Uterus (tissue), 4 donors: ENCODE measurements at places on chromosomes 4 and X.

GRCh38 chr4:142379277-142380051, 466.6 kb downstream of the INPP4B start:
- DNase-seq, result no peak
- H3K27ac ChIP-seq, result no peak overlapping the region
- no peak overlapping the region for H3K4me3 ChIP-seq
- no peaks in the 10 kb centered on the region for H3K27me3 ChIP-seq

- no peaks in the 10 kb centered on the region for H3K36me3 ChIP-seq
- H3K27ac ChIP-seq, result no peak overlapping the region
- no peaks in the 10 kb centered on the region for H3K27me3 ChIP-seq
- no peak for DNase-seq
- H3K4me3 ChIP-seq, result no peak overlapping the region
- H3K4me1 ChIP-seq, result no peaks in the 10 kb centered on the region
Measured at GRCh38 chrX:139429913-139430312, 100.6 kb upstream of the F9 start.

GRCh38 chrX:75118296-75118695, 37.8 kb downstream of the ABCB7 start:
- H3K36me3 ChIP-seq, result no peaks in the 10 kb centered on the region
- no peaks in the 10 kb centered on the region for H3K4me1 ChIP-seq
- no peak for DNase-seq
- no peak overlapping the region for H3K4me3 ChIP-seq
- H3K27ac ChIP-seq, result no peak overlapping the region

GRCh38 chr4:2048831-2049230, 10.3 kb upstream of the NAT8L start:
- H3K27ac ChIP-seq, result no peak overlapping the region
- no peak for DNase-seq
- H3K27me3 ChIP-seq, result no peaks in the 10 kb centered on the region
- H3K4me3 ChIP-seq, result no peak overlapping the region
- no peaks in the 10 kb centered on the region for H3K4me1 ChIP-seq

DNA sequence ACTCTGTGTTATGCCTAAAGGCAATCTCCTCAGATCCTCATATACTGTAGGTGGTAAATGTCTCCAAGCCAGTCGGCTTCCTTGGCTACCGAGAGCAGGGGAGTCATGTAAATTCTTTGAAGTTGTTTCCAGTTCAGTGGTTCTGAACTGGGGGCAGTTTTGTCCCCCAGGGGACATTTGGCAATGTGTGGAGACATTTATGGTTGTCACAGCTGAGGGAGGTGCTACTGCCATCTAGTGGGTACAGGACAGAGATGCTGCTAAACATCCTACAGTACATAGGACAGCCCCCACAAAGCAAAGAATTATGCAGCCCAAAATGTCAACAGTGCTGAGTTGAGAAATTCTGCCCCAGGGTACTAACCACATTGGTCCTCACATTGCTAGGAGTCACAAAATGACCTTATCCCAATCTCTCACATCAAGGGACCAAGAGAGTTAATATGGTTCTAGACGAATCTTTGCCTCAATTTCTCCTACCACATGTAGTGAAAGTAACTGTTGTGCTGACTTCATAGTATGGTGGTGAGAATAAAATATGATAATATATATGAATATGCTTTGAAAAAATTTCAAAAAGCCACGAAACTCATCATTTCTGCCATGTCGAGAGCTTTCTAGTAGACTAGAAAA, 104.4 kb upstream of the ARHGAP24 start:
- H3K27me3 ChIP-seq, result no peaks in the 10 kb centered on the region
- no peak overlapping the region for H3K27ac ChIP-seq
- H3K4me3 ChIP-seq, result no peak overlapping the region
- DNase-seq, result no peak

DNA sequence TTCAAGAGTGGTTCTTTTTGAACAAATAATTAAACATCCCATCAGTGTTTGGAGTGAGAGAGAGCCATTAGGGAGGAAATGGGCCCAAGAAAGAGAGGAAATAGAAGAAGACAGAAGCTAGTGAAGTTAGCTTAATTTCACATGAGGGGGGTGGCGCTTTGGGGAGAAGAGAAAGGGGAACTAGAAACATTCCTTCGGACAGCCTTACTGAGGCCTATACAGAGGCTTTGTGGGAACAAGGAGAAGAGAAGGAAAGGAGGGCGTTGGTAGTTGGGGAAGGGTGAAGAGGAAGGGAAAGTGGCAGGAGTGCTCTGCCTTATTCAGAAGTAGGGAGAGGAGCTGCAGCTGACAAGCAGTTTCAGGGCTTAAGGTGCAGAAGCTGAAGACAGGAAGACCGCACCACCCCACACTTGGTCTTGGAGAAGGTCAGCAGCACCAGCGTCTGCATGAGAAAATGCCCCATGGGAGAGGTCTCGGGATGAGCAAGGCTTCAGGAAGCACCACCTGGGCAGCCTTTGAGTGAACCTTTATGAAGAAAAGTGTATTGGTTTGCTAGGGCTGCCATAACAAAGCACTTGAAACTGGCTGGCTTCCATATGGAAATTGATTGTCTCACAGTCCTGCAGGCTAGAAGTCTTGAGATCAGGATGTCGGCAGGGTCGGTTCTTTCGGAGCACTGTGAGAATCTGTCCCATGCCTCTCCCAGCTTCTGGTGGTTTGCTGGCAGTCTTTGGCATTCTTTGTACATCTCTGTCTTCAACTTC, 85.1 kb downstream of the KIT start:
- H3K4me1 ChIP-seq, result no peaks in the 10 kb centered on the region
- DNase-seq, result no peak
- no peak overlapping the region for H3K4me3 ChIP-seq

- H3K4me3 ChIP-seq, result no peak overlapping the region
- no peaks in the 10 kb centered on the region for H3K4me1 ChIP-seq
- H3K27me3 ChIP-seq, result no peaks in the 10 kb centered on the region
- H3K27ac ChIP-seq, result no peak overlapping the region
- no peaks in the 10 kb centered on the region for H3K36me3 ChIP-seq
- no peak for DNase-seq
Measured at GRCh38 chr4:1315836-1316536, 26.3 kb downstream of the MAEA start.

DNA sequence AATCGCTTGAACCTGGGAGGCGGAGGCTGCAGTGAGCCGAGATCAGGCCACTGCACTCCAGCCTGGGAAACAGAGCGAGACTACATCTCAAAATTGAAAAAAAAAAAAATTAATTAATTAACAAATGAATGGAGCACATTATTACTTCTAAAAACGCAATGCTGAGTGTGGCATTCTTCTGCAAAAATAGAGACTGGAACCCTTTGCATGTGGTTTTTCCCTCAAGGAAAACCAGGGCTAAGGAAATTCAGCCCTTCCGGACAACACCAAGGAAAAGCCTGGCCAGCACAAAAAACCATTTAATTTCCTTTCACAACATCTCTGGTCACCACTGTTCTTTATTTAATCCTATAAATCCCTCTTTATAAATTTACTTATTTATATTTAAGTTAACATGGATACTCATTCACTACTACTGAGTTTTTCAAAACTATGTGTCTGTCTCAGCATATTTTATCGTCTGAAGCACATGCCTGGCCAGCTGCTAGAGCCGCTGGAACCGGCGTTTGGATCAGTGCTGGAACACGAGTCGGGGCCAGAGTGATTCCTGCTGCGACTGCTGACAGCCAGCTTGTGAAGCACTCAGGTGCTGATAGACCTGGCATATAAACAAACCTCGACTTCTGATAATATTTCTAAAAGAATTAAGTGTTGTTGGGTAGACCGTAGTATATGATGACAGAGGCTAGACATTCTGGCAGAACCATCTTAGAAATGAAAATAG, 84.5 kb upstream of the WWC2 start:
- DNase-seq, result no peak
- H3K27ac ChIP-seq, result no peak overlapping the region
- no peak overlapping the region for H3K4me3 ChIP-seq
- H3K36me3 ChIP-seq, result no peaks in the 10 kb centered on the region
- no peaks in the 10 kb centered on the region for H3K4me1 ChIP-seq
- no peaks in the 10 kb centered on the region for H3K27me3 ChIP-seq

GRCh38 chrX:153561337-153561736, 37.6 kb downstream of the CCNQ start:
- H3K36me3 ChIP-seq, result no peaks in the 10 kb centered on the region
- H3K4me3 ChIP-seq, result no peak overlapping the region
- H3K4me1 ChIP-seq, result no peaks in the 10 kb centered on the region
- no peak for DNase-seq

DNA sequence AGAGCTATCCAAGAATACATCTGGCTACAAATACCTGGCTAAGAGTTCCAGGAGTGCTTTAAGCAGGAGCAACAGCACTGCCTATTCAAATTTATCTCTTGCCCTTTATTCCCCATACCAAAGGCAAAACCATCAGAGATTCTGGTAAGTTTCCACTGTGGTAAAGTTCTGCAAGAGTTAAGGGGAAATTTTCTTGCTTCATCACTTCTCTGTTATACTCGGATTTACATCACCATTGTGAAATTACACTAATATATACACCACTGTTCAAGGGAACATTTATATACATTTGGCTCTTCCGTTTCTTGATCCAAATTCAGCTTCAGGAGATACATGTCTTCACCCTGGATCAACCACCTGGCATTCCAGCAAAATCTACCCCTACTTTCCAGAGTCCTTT, 70.8 kb upstream of the PTPN13 start:
- H3K36me3 ChIP-seq, result no peaks in the 10 kb centered on the region
- H3K27ac ChIP-seq, result no peak overlapping the region
- no peaks in the 10 kb centered on the region for H3K4me1 ChIP-seq
- H3K4me3 ChIP-seq, result no peak overlapping the region

- H3K36me3 ChIP-seq, result no peaks in the 10 kb centered on the region
- no peaks in the 10 kb centered on the region for H3K4me1 ChIP-seq
- no peak for DNase-seq
- no peak overlapping the region for H3K27ac ChIP-seq
Measured at GRCh38 chrX:42783451-42783850, 5.5 kb upstream of the PPP1R2C start.
